ENCODE measurements at places on chromosomes 16 and 17.

- no peak for DNase-seq
Observed at GRCh38 chr16:78639775-78640174, 540.3 kb downstream of the WWOX start.

- DNase-seq = no peak
Observed at GRCh38 chr16:71627731-71628181, 1.8 kb downstream of the MARVELD3 start.

DNA sequence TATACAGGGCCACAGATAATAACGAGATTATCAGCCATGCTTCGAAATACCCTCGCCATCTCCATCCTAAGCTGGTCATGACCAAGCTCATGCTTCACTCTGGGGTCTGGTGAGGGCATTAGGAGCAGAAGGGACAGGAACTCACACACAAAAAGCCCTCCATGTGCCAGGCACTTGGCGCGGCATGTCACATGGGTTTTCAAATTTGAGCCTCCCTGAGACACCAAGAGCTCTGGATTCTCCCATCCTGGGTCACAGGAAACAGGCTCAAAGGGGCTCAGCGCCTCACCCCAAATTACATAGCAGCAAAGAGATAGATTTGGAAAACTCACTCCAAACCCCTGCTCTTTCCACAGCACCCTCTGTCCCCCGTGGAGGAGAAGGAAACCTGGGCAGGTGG, 239.5 kb downstream of the GSG1L start:
- no peak for DNase-seq

DNA sequence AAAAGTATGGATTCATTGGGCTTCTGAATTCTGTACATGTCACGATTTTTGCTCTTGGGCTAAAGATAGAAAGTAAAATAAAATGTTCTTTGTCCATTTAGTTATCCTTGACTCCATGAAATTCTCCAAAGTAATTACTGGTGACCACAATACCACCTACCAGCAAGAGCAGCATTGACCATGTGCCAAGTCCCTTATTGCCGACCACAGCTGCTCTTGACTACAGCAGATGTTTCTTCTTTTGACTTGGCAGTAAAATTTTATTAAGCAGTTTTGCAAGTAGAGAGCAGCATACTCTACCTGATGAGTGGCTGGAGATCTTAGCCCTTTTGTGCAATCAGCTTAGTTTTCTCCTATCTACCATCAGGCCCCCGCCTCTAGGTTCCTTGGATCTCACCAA, 152.2 kb upstream of the TBX2 start:
- DNase-seq = no peak

- DNase-seq = peak; percentile 67
Observed at GRCh38 chr17:50428831-50429424, 2.9 kb downstream of the ACSF2 start.

- DNase-seq = no peak
Observed at GRCh38 chr17:61002316-61002736, 324.7 kb downstream of the BCAS3 start.

GRCh38 chr16:85528528-85529387, 84.4 kb upstream of the GSE1 start:
- DNase-seq = no peak

DNA sequence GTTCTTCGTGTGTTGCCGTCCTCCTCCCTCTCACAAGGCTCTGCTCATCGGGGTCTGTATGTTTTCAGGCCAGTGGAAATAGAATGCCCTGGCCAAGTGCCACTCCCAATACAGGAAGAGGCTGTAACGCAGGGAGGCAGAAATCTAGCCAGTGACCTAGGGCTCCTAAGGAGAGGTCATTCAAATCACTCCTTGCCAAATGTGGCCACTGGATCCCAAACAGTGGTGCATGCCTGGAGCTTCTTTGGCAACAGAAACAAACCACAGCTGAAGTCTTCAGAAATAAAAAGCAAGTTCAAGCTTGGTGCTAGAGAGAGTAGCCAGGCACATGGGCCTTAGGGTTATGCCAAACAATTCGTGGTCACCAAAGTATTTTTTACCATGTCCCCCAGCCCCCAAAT, 66.1 kb downstream of the SMG6 start:
- DNase-seq = no peak

GRCh38 chr16:11844499-11844898, 6.8 kb downstream of the RSL1D1 start:
- DNase-seq = no peak

- DNase-seq = no peak
Observed at GRCh38 chr17:8048736-8049135, 9.9 kb downstream of the ALOX15B start.

GRCh38 chr16:63712725-63713124, 1409.1 kb downstream of the CDH11 start:
- DNase-seq = no peak

DNA sequence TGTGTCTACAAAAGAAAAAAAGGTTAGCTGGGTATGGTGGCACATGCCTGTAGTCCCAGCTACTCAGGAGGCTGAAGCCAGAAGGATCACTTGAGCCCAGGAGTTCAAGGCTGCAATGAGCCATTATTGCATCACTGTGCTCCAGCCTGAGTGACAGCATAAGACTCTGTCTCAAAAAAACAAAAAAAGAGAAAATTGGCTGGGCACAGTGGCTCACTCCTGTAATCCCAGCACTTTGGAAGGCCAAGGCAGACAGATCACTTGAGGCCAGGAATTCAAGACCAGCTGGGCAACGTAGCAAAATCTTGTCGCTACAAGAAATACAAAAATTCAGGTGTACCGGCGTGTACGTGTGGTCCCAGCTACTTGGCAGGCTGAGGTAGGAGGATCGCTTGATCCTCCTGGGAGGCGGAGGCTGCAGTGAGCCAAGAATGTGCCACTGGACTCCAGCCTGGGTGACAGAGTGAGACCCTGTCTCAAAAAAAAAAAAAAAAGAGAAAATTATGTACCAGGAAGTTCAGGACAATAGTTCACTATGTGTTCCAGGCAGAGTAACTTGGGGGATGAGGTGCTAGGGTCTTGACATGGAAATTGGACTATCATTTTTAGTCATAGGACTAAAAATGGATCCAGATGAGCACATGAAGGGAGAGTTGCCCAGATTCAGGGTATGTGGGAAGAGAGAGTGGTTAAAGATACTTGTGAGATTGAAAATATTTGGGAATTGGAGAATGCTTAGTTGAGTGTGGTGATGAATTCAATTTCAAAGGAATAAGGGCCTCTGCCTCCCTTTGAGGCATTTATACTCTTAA, 11.0 kb downstream of the ALDH3A2 start:
- DNase-seq = no peak

GRCh38 chr16:49111351-49111750, 170.3 kb downstream of the CBLN1 start:
- DNase-seq = no peak

DNA sequence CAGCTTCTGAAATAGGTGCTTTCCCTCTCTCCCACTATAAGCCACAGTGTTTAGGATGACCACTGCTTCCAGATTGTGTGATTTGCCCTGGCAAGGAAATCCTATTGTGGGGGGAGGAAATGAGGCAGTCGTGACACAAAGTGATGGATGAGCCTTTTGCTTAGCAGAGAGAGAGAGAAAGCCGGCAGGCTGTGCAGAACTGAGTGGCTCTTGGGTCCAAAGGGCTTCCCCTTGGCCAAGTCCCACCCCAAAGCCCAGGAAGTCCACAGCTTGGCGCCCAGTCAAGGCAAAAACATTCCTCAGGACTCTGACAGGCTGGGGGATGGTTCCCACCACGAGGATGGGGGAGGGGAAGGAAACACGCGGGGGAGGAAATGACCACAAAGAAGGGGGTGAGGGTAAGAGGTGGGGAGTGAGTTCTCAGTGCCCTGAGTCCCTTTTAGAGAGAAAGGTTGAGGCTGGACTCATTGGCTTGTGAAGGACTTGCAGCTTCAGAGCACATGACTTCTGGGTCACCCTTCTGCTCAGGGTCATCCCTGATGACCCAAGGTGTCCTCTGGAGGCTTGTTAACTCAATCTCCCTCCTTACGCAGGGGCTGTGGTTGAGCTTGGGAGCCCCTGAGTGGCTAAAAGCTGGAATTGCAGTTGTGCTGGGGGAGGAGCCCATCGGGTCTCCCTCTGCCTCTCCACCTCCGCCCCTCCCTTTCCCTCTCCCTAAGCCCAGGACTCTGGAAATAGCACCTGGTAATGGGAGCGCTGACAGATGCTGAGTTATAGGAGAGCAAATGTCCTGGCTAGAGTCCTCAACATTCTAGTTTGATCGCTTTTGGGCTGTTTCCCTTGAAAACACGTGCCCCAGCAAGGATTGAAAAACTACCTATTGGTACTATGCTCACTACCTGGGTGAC, 10.3 kb upstream of the MSL1 start:
- DNase-seq = peak; percentile 93

DNA sequence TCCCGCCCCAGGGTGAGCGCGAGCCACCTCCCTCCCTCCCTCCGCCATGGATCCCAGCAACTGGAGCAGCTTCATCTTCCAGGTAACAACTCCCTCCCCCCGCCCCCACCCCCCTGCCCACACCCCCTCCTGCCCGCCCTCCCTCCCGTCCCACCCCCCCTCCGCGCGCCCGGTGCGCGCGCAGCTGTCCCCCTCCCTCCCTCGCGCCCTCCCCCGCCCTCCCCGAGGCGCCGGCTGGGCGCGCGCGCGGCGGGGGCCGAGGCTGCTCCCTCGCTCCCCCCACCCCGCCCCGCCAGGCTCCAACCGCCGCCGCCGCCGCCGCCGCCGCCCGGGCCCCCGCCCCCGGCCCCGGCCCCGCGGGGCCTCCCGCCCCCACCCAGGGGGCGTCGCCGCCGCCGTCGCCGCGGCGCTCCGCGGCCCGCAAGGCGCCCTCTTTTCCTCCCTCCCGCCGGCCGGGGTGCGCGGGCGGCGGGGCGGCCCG, at the start of gene MAZ:
Gene MAZ, plus strand, starts transcription at position 431 of the 481 bp plus-strand sequence. CDS start 173 bp downstream, outside the sequence.
- no peak for DNase-seq

DNA sequence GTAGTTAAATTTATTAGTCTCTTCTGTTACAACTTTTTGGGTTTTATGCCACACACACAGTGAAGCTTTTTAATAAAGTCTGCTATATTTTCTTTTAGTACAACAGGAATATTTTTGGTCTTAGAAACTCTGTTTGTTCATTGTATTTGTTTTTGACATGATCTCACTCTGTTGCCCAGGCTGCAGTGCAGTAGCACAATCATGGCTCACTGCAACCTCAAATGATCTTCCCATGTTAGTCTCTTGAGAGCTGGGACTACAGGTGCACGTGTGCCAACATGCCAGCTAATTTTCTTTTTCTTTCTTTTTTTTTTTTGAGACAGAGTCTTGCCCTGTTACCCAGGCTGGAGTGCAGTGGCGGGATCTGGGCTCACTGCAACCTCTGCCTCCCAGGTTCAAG, 27.1 kb downstream of the PPM1D start:
- no peak for DNase-seq

DNA sequence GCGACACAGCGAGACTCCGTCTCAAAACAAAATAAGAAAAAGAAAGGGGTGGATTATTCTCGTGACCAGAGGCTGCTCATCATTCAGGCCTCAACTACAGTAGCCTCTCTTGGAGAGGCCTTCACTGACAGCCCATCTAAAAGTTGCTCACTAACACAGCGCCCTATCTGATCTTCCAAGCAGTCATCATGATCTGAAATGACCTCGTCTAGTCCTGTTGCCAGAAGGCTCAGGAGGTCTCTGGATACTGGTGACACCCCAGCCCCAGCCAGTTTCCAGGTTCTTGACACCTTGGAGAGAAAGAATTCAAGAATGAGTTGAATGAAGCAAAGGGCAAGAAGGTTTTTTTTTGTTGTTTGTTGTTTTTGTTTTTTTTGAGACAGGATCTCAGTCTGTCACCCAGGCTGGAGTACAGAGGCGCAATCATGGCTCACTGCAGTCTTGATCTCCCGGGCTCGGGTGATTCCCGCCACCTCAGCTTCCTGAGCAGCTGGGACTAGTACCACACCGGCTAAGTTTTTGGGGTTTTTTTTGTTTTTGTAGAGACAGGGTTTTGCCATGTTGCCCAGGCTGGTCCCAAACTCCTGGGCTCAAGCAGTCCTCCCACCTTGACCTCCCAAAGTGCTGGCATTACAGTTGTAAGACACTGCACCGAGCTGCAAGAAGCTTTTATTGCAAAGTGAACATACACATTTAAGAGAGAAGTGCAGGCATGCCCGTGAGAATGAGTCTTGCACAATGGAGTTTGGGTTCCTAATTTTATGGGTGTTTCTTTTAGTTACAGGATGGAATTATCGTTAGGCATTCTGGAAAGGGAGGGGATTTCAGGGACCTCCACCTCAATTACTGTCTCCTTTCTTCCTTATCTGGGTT, 2.7 kb upstream of the ZC3H7A start:
- no peak for DNase-seq

GRCh38 chr17:69733171-69734012, 318.9 kb downstream of the MAP2K6 start:
- DNase-seq = peak; percentile 43

GRCh38 chr17:79005063-79005861, 4.3 kb downstream of the CANT1 start:
- peak; percentile 61 for DNase-seq

DNA sequence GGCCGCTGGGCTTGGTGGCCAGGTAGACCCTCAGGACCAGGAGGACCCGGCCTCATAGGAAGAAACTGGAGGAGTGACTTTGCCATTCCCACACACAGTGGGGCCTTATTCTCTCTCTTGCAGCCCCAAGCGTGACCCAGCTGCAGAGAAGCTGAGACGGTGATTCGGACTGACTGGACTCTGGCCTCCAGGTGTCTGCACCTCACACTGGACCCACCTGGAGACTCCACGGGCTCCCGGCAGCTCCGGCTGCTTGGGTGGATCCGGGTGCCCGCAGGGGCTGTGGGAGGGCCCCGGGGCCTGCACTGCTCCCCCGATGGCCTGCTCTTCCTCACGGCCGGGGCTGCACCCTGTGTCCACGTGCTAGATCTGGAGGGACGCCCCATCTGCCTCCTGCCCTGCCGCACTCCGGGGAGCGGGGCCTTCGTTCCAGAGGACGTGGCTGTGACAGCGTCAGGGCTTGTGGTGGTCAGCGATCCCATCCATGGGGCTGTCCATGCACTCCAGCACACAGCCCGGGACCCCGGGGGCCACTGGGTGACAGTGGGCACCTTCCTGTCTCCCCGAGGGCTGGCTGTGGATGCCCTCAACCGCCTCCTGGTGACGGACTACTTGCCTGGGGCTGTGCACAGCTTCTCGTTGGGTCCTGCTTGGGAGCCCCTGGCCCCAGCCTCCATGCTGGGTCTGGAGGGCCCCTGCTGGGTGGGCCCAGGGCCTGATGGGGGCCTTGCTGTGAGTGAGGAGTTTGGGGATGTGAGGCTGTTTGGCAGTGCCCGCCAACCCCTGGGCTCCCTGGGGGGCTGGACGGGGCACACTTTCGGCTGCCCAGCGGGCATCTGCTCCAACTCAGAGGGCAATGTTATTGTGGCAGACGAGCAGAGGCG, 810 bp downstream of the NHLRC4 start:
- no peak for DNase-seq
